Activated CD4-positive, alpha-beta T cell treated with anti-CD3 and anti-CD28 coated beads, Interleukin-2, amount 50 U/mL, for 24 hours (primary cell): ENCODE measurements at places on chromosomes 2 and 18.

- DNase-seq = no peak
Observed at GRCh38 chr18:72674710-72675109, 130.6 kb upstream of the CBLN2 start.

- no peak for DNase-seq
Observed at GRCh38 chr2:213246497-213247281, 37.6 kb upstream of the SPAG16 start.

DNA sequence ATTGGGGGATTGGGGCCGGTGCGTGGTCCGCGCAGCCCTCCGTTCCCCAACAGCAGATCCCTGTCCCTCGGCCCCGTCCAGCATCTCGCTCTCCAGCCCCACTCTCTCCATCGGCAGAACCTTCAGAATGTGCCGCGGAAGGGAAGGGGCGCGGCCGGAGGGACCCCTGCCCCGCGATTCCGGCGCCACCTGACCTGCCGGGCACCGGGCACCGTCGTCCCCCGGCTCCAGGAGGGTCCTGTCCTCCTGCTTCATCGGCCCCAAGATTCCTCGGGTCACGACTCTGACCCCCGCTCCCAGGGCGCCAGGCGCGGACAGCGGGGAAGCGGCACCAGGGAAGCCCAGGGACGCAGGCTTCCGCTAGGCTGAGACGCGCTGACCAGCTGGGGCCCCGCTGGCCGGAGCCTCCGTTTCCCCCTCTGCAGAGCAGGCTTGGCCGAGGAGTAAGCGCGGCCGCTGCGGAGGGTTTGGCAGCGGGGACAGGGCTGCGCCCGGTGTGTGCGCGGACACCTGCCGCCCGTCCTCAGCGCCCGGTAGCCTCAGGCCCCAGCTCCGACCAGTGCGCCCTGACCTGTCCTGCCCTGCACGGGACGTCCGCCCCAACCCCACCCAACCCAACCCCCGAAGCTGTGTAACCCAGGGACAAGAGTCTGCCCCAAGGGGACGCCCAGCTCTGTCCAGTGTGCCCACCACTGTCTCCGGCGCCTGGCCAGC is 16.8 kb upstream of the BOK start:
- no peak for DNase-seq

DNA sequence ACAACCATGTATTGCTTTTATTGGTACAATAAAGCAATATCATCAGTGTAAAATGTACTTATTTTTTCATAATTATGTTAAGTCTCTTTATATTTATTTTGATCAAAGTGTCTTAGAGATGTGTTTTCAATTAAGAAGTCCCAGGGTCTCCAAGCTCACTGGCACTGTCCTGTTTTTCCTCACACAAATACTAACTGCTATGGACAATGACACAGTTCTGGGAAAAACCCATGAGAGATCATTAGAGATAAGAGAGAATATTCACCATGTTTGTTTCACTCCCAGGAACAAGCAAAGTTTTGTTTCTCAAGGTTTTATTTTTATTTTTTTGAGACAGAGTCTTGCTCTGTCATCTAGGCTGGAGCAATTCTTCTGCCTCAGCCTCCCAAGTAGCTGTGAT is 38.7 kb downstream of the E2F6 start:
- DNase-seq = no peak

- no peak for DNase-seq
Observed at GRCh38 chr2:23803965-23804542, 122.9 kb downstream of the ATAD2B start.

GRCh38 chr2:45839508-45840251 is 188.2 kb downstream of the PRKCE start:
- no peak for DNase-seq

GRCh38 chr2:51484605-51485004 is 452.7 kb upstream of the NRXN1 start:
- no peak for DNase-seq

DNA sequence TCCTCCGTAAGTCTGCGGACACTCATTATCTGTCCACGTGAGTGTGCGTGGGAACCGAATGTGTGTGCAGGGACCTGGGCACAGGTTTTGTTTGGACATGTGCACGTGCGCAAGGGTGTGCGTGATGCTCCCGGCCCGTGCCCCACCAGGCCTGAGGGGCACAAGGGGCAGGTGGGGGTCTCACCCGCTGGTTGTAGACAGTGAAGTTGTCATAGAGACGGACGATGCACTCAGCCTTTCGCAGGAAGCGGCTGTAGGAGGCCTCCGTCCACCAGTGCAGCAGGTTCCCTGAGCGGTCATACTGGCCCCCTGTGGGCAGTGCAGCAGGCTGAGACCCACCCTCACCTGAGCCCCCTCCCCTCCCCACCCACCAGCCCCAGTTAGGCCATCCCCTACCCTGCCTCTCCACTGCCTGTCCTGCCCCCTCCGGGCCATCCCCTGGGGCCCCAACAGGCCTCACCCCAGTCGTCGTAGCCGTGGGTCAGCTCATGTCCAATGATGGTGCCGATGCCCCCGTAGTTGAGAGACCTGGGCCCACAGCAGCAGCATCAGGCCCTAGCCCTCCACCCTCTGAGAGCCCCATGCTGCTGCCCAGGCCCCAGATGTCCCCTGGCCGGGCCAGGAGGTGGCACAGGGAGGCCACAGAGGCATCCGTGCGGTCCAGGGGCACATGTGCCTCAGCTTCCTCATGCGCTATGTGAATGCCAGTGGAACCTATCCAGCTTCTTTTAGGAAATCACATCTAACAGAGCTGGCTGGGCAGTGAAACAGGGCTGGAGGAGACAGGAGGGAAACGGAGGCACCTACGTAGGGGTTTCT is 6.1 kb downstream of the ECEL1 start:
- DNase-seq = no peak

GRCh38 chr2:219001100-219001576 is 7.9 kb upstream of the CRYBA2 start:
- DNase-seq = no peak

DNA sequence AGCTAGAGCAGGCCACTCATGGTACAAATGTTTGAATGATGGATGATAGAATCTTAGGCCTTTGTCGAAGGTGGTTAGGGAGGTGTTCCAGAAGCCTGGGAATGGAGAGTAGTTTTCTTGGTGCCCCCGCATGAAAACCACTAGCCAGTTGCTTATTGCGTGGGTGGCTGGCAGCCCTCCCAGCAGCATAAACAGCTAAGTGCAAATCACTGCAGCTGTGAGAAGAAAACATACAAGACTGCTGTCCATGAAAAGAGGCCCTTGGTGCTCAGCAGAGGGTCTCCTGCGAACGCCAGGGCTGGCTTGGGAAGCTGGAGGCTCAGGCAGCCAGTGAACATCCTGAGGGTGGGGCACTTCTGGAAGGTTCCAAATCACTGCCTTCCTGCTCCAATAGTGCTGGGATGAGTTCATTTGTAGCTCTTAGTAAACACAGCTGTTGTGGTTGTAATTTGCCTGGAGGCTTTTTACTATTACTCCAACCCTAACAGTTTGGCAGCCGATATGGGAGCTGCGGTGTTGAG is 118.8 kb downstream of the MGAT5 start:
- DNase-seq = no peak

DNA sequence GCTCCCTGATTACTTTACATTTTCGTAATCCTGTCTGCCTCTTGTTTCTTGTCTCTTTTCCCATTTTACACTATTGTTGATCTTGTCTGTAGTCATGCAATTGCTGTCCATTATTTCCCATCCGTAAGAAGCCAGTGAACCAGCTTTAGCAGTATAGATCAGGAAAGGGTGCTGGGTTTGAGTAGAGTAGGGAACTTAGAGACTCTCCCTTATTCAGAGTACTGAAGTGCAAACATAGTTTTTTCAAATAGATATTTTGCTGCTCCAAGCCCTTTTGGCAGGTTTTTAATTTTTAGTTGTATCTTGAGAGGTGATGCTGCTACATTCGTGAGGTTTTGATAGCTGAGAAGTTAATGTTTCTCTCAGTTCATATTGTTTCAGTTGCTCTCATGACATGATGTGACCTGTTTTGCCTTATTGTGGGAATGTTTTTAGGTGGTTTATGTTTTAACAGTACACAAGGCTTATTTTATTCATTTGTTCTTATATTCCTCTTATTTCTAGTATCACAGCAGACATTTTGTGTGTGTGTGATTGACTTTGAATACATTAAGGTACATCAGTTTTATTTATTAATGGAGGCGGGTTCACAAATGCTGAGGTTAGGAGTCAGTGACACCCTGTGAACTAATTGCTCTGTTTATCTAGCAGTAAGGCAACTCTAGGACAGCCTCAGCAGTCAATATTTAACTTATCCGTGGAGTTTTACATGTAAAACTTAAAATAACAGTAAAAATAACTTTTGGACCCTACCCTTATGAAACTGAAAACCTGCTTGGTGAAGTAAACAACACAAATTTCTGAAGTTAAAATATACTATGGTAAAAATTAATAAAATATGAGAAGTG is 118.4 kb downstream of the ZNF407 start:
- no peak for DNase-seq

- DNase-seq = no peak
Observed at GRCh38 chr2:32399221-32399620, 42.4 kb downstream of the BIRC6 start.

GRCh38 chr2:202780514-202781021 is 91.0 kb downstream of the ICA1L start:
- no peak for DNase-seq

DNA sequence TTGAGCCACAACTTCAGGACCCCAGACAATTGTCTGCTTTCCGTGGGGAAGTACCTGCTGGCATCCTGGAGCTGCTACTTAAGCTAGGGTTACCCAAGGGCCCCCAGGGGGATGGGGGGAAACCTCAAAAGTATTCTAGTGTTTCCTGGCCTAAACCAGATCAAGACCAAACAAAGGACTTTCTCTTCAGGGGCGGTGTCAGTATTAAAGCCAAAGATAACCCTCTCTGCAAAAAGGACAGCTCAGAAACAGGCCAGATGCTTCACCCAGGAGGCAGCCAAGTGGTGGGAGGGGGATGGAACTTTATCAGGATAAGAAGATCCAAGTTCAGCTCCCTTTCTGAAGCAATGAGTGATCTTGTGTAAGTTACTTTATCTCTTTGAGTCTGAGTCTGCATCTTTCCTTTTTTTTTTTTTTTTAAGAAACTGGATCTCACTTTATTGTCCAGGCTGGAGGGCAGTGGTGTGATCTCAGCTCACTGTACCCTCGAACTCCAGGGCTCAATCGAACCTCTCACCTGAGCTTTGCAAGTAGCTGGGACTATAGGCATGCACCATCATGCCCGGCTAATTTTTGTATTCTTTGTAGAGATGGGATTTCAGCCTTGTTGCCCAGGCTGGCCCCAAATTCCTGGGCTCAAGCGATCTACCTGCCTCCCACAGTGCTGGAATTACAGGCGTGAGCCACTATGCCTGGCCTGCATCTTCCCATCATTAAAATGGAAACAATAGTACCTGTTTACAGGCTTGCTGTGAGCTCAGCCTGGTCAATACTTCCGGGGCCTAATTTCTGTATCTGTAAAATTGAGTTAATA is 151.8 kb upstream of the PTPRM start:
- DNase-seq = no peak
